SW480 (cell line): ENCODE measurements at places on chromosomes 3 and 15.

DNA sequence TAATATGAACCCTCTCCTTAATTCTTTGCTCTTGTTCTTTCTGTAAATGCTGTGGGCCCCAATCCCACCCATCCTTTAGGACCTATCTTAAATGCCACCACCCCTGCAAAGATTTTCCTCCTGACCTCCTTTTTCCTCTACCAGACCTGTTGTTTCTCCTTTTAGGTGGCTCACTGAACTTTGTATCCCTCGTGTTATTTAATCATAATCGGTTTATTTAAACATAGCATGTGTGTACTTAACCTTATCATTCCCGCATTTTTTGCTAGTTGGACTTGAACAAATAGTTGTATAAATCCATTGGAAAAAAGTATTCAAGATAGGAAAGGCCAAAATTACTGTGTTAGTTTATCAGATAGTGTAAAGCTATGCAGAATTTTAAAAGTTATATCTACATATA is 988 bp upstream of the NFKBIZ start:
- DNase-seq, result no peak

GRCh38 chr15:61780278-61780980 is 279.8 kb downstream of the VPS13C start:
- no peak for DNase-seq

- DNase-seq, result no peak
Observed at GRCh38 chr3:105662306-105662705, 206.5 kb downstream of the CBLB start.

DNA sequence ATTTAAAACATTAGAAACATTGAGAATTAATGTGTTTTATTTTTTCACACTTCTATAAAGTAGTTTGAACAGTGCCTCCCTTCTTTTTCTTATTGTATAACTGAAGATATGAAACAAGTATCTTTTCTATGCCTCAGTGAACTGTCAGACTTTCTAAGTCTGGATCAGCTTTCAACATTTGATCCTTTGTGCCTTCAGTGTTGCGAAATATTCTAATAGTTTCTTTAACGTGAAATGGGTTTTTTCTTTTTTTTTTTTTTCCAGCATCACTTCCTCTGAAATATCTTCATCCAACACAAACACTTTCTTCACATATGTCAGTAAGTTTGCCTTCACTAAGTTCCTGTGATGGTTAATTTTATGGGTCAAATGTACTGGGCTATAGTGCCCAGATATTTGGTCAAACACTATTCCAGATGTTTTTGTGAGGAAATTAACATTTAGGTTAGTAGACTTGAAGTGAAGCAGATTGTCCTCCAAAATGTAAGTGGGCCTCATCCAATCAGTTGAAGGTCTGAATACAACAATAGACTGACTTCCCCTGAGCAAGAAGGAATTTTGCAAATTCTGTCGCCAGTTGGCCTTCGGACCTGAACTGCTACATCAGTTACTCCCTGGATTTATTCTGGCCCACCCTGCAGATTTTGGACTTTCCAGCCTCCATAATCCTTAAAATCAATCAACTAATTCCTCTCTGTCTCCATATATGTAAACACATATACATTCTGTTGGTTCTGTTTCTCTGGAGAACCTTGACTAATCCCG is 6.4 kb upstream of the CPOX start:
- DNase-seq, result no peak

- no peak for DNase-seq
Observed at GRCh38 chr3:99246010-99246654, 344.6 kb upstream of the DCBLD2 start.

DNA sequence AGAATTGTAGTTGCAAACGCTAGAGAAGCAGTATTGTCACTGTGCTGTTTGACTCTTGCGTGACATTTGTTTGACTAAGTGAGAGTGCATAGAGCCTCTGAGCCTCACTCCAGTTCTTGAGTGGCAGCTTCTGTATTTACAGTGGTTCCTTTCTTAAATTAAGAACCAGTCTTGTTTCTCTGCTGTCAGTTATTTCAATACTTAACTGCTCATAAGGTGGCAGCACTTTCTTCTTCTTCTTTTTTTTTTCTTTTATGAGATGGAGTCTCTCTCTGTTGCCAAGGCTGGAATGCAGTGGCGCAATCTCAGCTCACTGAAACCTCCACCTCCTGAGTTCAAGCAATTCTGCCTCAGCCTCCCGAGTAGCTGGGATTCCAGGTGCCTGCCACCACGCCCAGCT is 372.1 kb downstream of the LPP start:
- DNase-seq, result no peak

DNA sequence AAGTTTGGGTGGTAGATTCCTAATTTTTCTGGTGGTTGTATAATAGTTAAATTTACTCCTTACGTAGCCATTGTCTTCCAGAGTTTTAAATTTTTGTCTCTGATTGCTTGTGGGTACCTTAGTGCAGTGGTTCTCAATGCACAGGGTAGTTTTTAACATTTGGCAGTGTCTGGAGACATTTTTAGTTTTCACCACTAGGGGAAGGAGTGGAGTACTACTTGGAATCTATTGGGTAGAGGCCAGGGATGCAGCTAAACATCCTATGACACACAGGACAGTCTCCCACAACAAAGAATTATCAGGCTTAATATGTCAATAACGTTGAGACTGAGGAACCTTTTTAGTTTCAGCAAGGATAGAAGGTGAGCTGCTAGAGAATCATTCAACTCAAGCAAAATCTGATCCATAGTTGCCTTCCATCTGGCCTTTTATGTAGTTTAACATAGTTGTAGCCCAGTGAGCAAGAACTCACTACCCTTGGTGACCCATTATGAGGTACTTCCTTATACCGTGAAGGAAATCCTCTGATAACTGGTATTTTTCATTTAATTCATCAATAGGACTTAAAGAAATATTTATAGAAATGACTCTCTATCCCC is 8.6 kb upstream of the STX19 start:
- peak; percentile 7 for DNase-seq

DNA sequence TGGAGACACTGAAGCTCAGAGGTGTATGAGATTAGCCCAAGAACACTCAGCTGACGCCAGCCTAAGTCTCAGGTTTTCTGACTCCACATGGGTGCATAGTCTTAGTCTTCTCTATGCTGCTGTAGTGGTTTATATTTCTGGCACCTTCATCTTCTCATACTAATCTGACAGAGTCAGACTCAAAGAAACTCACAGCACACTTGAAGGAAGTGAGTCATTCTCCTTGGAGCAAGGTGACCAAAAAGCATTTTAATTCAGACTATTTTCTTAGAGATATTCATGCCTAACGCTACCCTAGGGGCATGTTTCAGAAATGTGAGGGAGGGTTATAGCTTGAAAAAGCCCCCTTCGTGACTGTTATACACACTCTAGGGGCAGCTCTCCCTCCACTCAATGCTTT is 775.3 kb upstream of the ARPP21 start:
- no peak for DNase-seq
